D721Med (cell line): ENCODE measurements at places on chromosomes 1 and 21.

GRCh38 chr1:214050513-214051401, 63.0 kb downstream of the PROX1 start:
- no peak for DNase-seq

- DNase-seq: no peak
These were observed at the start of gene MNDA for GRCh38 chr1:158830904-158831507. Gene MNDA (plus strand): TSS chr1:158831351. CDS start chr1:158842154, 10,803 bp downstream.

DNA sequence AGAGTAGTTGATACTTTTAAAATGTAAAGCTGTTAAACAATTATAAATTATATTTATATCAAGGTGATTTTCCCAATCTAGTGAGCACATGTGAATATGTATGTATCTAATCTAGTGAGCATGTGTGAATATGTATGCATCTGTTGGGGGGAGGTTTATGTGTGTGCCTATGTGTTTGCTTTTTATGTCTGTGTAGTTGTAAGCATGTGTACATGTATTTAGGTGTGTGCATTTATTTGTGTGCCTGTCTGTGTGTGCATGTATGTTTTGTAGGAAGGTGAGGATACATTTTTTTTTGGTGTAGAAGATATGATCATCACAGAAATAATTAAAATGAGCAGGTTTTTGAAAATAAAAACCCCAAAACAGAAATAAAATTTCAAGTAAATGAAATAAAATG, 318.9 kb upstream of the CHRM3 start:
- DNase-seq: no peak

DNA sequence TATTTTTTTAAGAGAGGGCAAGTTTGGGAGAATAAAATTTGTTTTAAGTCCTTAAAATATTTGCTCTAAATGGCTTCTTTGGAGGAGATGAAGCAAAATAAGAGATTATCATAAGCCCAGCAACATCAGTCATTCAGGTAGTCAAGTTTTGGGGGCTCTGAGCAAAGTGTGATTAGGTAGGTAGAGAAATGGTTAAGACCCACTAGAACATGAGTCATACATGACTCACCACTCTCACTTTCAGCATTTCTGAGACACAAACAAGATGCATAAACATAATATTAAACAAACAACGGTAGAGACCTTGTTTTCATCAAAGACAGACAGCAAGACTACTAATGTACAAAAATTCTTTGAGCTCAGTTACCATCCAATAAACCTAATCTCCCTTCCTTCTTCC, 272.2 kb downstream of the LMO4 start:
- no peak for DNase-seq

DNA sequence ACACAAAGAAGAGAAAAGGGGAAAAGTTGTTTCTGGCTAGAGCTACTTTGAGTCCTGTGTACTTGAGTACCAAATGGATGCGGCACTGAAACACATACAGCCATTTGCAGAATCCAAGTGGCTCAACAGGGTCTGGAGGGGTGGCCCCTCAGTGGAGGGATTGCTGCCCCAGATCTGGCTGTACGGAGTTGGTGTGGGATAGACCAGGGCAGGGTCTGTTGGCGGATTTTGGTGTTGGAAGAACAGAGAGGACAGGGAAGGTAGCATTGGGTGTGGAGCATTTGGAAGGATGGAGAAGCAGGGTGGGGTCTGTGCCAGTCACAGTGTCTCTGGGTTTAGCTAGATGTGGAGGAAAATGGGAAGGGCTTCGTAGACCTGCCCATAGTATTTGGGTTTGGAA, 220.5 kb downstream of the CAMTA1 start:
- DNase-seq: no peak

- DNase-seq: no peak
These were observed 77.9 kb upstream of the TNFSF4 start for GRCh38 chr1:173285048-173285447.

GRCh38 chr1:244920911-244921761, 56.8 kb upstream of the HNRNPU start:
- DNase-seq: no peak

- no peak for DNase-seq
These were observed 15.1 kb downstream of the LCA5L start for GRCh38 chr21:39430457-39430856.

DNA sequence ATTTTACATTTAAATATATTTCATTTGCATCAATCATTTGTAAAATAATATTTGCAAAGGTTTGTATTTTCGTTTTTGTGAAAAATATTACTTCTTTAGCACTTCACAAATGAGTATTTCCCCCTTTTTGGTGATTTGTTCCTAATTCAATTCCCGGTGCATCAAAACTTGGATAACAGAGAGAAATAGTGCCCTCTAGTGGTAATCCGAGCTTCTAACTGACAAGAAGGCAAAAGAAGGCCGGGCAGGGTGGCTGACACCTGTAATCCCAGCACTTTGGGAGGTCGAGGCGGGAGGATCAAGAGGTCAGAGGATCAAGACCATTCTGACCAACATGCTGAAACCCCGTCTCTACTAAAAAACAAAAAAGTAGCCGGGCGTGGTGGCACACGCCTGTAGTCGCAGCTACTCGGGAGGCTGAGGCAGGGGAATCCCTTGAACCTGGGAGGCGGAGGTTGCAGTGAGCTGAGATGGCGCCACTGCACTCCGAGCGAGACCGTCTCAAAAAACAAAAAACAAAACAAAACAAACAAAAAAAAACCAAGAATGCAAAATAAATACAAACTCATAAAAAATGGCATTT, 137.7 kb downstream of the COL11A1 start:
- DNase-seq: no peak
